Placental epithelial cell (primary cell): ENCODE measurements at places on chromosomes 5 and 9. TPM values are rescaled to one million over a fixed set of nuclear protein-coding genes. Genes with fewer than 3 reads are reported as not detected.

Gene SLC34A1
- total RNA-seq, result 0.11 and 0.39 TPM in 2 replicates

Gene C1QTNF3
- total RNA-seq, result 4.3 and 6.7 TPM in 2 replicates

Gene CLTB
- total RNA-seq, result 115 and 400 TPM in 2 replicates

Gene STING1
- total RNA-seq, result 8.8 and 10.2 TPM in 2 replicates

Gene FOXD4L4
- total RNA-seq, result 0.39 and 0.43 TPM in 2 replicates

Gene WHRN
- 4.7 and 5.6 TPM in 2 replicates for total RNA-seq

Gene OLFML2A
- total RNA-seq, result 8.6 and 14.9 TPM in 2 replicates

Gene DMGDH
- 0.39 TPM in 1 of 2 replicates, not detected in the other for total RNA-seq

Gene GZMA
- not detected in 2 replicates for total RNA-seq

Gene HTR1A
- total RNA-seq, result not detected in 2 replicates

Gene BHMT2
- total RNA-seq, result not detected in 2 replicates

Gene LCN2
- 0.39 and 0.54 TPM in 2 replicates for total RNA-seq

Gene CCDC192
- total RNA-seq, result 0.39 TPM in 1 of 2 replicates, not detected in the other

Gene EMB
- total RNA-seq, result 0.39 and 2.2 TPM in 2 replicates

Gene FGFR4
- 2.4 and 6.4 TPM in 2 replicates for total RNA-seq

Gene RABGAP1
- 63.1 and 71.1 TPM in 2 replicates for total RNA-seq

Gene GMCL2
- total RNA-seq, result not detected in 2 replicates

Gene GABRA6
- not detected in 2 replicates for total RNA-seq

Gene CERCAM
- 400 and 569 TPM in 2 replicates for total RNA-seq

Gene SPATA31A3
- not detected in 2 replicates for total RNA-seq

Gene EIF4E1B
- not detected in 2 replicates for total RNA-seq

Gene OR1N2
- not detected in 2 replicates for total RNA-seq

Gene SLC6A18
- not detected in 2 replicates for total RNA-seq

Gene SNX18
- 15.7 and 21.6 TPM in 2 replicates for total RNA-seq

Gene MARCHF11
- not detected in 2 replicates for total RNA-seq

Gene SVEP1
- 0.22 and 0.39 TPM in 2 replicates for total RNA-seq

Gene KCTD16
- 0.65 and 0.79 TPM in 2 replicates for total RNA-seq

Gene PDE6A
- total RNA-seq, result 0.11 TPM in 1 of 2 replicates, not detected in the other

Gene SLC34A3
- 0.11 and 0.39 TPM in 2 replicates for total RNA-seq

Gene MRNIP
- total RNA-seq, result 6.2 and 26.7 TPM in 2 replicates

Gene DIPK1B
- total RNA-seq, result 0.39 TPM in 1 of 2 replicates, not detected in the other

Gene OMD
- total RNA-seq, result not detected in 2 replicates

Gene PPIC
- total RNA-seq, result 44.5 and 49.1 TPM in 2 replicates

Gene INSL4
- not detected in 2 replicates for total RNA-seq

Gene RNF183
- 0.39 TPM in 1 of 2 replicates, not detected in the other for total RNA-seq

Gene INPP5E
- total RNA-seq, result 8.2 and 10.0 TPM in 2 replicates

Gene SIT1
- not detected in 2 replicates for total RNA-seq

Gene GHR
- total RNA-seq, result 0.79 and 3.8 TPM in 2 replicates

Gene DNAJB5
- 4.3 and 10.3 TPM in 2 replicates for total RNA-seq

Gene HK3
- total RNA-seq, result under 0.01 TPM in 1 of 2 replicates, not detected in the other

Gene POC5
- total RNA-seq, result 5.9 and 6.6 TPM in 2 replicates

Gene OBP2B
- not detected in 2 replicates for total RNA-seq

Gene FAM169A
- total RNA-seq, result 2.0 and 3.1 TPM in 2 replicates

Gene ALDH1B1
- total RNA-seq, result 11.0 and 25.7 TPM in 2 replicates

Gene OR1Q1
- total RNA-seq, result not detected in 2 replicates

Gene ORM2
- total RNA-seq, result not detected in 2 replicates

Gene SLC25A2
- total RNA-seq, result 0.22 and 0.39 TPM in 2 replicates

Gene SPATA31A7
- total RNA-seq, result not detected in 2 replicates

Gene GPR21
- 1.8 and 3.5 TPM in 2 replicates for total RNA-seq

Gene AQP7
- not detected in 2 replicates for total RNA-seq

Gene SHISAL2B
- not detected in 2 replicates for total RNA-seq

Gene HAND1
- total RNA-seq, result 196 and 486 TPM in 2 replicates

Gene TNFSF15
- 0.22 TPM in 1 of 2 replicates, not detected in the other for total RNA-seq

Gene GADD45G
- total RNA-seq, result 18.0 and 51.4 TPM in 2 replicates

Gene CA9
- not detected in 2 replicates for total RNA-seq

Gene SPINK4
- not detected in 2 replicates for total RNA-seq

Gene PRDM9
- total RNA-seq, result not detected in 2 replicates

Gene APBA1
- total RNA-seq, result 6.7 and 15.3 TPM in 2 replicates
